ENCODE measurements at places on chromosomes 1 and 21.
A peak's percentile ranks its signal among the peaks of the same experiment; 100 is the strongest.

DNA sequence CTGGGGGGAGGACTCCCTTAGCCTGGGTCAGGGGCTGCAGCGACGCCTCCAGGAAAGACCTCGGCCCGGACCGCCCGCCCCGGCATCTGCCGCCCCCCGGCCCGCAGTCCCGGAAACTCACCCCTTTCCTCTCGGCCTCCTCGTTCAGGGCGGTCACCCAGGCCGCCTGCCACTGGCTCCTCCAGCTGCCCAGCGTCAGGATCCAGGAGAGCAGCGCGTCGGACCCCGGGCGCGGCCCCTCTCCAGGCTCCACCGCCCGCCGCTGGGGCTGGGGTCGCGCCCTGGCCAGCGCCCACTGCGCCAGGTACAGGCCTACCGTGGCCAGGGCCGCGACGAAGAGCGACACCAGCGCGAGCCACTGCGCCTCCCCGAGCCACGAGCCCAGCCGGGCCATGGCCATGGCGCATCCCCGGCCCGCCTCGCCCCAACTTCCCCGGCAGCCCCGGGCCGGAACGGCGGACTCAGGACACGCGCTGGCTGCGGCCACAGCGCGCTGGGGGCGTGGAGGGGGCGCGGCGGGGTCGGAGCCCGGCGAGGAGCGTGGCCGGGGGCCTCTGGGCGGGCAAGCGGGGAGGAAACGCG, 478 bp downstream of the C2CD2 start:
- no peak for DNase-seq

- DNase-seq: peak; percentile 21
Measured at GRCh38 chr1:11804666-11805421, 920 bp downstream of the MTHFR start.

- DNase-seq: no peak
Measured at GRCh38 chr1:147605591-147605990, 64.3 kb downstream of the BCL9 start.

DNA sequence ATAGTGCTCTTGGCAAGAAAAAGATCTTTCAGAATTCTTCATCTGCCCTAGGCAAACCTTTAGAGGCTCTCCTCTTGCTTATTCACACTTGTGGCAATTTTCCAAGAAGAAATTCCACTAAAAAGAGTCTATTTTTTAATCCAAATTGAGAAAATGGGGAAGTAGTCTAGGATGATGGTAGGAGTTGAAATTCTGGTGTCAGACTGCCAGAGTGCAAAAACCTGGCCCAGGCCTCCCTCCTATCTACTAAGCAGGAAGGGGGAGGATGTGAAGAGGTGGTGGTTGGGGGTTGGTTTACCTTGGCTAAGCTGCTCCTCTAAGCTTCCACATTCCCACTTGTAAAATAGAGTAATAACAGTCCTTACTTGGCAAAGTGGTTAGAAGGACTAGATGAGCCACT, 120.6 kb upstream of the KCNJ15 start:
- no peak for DNase-seq

DNA sequence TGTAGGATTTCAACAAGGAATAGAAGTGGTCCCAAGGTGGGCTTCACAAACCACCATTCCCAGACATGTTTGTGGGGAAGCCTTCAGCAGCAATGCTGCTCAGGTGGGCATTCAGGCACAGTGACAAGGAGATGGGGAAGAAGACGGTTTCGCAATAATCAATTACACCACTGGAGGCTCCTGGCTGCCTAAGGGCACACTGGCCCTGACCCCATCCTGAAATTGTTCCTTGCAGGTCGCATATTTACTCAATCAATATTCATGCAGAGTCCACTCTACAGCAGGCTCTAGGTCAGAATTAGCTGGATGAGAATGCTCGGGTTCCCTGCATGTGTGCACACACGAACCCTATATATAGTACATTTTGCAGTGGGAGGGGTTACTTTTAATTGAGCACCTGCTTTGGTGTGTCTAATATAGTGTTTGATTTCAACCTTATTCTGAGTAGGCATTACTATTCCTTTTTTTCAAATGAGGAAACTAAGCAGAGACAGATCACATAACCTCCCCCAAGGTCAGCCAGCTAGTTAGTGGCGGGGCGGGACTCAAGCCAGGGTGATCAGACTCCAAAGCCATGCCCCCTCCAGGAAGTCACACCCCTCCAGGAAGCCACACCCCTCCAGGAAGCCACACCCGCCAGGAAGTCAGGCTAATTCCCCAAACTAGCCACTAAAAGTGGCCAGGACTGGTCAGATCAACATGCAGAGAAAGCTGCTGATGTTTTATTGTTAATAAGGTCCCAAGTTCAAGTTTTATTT, 106.5 kb downstream of the HLCS start:
- peak; percentile 36 for DNase-seq
